ENCODE measurements at places on chromosomes 6 and 20.

GRCh38 chr20:57090590-57091560, 175.6 kb downstream of the BMP7 start:
- DNase-seq = no peak

GRCh38 chr20:46056027-46056833, 27.2 kb downstream of the SLC12A5 start:
- DNase-seq = no peak

DNA sequence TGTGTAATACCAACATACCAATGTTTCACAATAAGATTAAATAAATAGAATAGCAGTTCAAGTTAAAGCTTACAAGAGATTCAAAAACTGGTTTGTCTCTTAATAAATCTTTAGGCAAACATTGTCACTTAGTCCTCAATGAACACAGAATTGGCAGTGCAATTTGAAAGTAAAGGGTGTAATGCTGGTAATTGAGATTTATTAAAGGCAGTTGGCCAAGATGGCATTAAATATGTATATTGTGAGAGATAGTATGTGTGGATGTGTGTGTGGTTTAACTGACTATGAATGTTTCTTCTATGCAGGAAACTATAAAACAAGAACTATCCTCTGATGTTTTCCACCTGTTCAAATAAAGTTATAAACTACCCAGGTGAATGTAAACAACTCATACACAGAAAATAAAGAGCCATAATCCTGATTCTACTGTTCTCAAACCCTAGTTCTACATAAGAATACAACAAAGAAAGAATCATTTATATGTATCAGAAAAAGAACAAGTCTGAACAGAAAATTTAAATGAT, 267.9 kb upstream of the PTCHD4 start:
- DNase-seq = no peak

DNA sequence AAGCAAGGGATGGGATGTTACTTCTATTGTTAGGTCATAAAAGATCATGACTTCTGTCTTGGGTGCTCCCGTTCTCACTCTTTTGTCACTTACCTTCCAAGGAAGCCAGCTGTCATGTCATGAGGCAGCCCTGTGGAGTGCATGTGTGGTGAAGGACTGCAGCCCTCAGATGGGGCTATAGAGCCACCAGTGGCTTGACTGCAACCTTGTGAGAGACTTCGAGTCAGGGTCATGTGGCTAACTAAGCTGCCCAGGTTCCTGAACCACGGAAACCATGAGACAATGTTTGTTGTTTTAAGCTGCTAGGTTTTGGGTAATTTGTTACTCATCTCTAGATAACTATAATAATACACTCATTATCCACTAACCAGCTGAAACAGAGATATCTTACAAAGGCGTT, 477.1 kb downstream of the BTBD3 start:
- no peak for DNase-seq

- no peak for DNase-seq
Measured at GRCh38 chr6:166933396-166933795, 23.0 kb downstream of the RNASET2 start.

DNA sequence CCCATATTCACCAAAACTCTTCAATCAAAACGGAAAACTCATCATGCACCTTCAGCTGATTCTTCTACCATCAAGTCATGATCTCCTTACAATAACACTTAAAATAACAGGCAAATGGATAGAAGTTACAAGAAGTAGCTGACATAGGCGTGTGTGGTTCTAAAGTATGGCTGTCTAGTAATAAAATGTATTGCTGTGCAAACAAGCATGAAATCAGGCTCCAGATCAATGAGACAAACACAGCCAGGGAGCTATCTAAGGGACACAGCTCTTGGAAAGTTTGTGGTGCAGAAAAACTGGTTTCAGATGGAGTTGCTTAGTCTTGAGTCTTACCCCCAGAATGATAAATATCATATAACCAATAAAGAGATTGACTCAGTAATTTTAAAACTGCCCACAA, 434.8 kb upstream of the NOX3 start:
- DNase-seq = no peak

GRCh38 chr6:32271429-32271828, 47.6 kb upstream of the NOTCH4 start:
- DNase-seq = no peak

- DNase-seq = no peak
Measured at GRCh38 chr20:8664778-8665177, 404.1 kb upstream of the PLCB4 start.

DNA sequence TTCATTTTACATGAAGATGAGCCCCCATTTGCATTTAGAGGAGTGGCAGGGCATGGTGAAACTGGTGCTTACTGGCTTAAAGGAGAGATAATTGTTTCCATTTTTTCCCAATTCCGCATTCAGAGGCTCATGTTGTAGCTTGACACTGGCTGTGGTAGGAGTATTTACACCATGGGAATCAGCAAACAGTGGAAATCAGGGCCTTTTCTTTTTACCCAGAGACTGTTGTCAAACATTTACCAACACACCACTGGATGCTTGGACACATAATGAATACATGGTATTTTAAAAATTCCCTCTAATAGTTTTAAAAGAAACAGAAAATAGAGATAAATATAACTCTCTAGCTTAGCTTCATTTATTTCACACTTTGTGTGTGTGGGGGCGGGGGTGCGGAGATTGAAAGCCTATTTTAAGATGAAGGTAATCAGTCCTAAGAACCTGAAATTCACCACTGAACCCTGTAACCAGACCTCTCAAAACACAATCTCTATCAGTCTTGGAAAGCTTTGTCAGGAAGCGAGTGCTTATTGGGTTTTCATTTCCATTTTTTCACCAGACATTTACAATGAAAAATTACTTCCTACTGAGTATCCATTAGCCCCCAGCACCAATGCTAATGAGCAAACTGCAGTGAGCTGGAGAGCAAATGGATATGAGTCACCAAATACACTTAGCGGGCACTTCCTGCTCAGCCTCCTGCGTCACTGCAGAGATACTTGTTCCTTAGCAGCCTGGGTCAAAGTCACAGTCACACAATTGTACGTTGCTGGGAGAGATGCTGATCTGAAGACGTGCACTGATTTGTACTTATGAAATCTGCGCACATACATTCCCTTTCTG, 532.0 kb downstream of the BCKDHB start:
- DNase-seq = peak; percentile 2

GRCh38 chr20:53215166-53215565, 243.0 kb downstream of the TSHZ2 start:
- no peak for DNase-seq

GRCh38 chr6:63549076-63549475, 23.2 kb upstream of the LOC128125822 start:
- DNase-seq = no peak

DNA sequence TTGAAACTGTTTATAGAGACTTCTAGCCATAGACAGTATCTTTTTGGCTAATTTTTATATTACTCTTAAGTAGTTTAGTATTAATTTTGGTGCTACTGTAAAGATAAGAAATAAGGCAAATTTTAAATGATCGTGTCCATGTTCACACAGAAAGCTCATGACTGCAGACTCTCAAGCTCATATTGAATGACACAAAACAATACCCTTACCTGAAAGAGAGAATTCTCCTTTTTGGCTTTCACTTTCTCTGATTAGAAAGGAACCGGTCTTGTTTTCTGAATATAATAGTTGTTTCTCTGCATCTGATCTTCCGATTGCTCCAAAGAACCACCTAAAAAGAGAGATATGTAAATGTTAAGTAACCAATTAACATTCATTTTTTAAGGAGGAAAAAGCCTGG, 57.0 kb downstream of the FRK start:
- DNase-seq = no peak

DNA sequence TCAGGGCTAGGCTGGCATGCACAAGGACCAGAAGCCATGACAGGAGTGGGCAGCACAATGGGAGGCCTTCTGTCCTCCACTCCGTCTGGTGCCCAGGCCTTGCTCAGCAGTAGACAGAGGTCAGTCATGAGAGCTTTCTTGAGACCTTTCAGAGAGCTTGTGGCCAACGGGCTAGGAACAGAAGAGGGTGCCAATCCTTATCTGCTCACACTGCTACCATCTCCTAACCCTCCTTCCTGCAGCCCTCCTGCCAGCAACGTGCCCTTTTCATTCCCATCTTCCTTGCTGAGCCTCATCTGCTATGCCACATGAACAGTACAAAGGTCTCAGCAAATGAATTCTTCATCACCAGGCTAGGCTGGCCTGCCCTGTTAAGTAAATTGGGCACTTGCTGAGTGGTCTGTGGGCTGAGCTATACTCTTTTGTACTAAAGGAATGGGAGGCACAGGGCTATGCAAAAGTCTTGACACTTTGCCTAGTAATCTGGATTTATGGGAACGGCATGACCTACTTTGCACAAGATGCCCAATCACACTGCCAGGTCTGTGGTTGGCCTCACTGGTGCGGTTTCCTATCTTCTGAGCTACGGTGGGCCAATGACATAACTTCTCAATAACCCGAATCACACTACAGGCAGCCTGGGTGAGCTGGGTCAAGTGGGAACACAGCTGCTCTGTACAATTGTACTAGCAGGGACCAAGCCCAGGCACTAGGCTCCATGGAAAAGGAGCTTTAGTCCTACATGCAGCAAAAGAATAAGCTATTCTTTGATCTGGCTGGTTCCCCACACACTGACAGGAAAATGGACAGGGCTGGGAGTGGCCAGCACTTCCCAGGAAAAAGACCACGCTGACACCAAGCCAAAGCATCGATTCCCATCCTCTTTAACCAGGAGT, 47.8 kb downstream of the ELOVL5 start:
- DNase-seq = no peak

- DNase-seq = peak; percentile 27
Measured at GRCh38 chr6:2186516-2186915, 58.9 kb downstream of the GMDS start.

GRCh38 chr20:35690265-35690664, 8.9 kb downstream of the NFS1 start:
- DNase-seq = no peak

All from GM12878 (cell line).